ENCODE measurements at places on chromosomes 1 and 21.
A peak's percentile ranks its signal among the peaks of the same experiment; 100 is the strongest.

DNA sequence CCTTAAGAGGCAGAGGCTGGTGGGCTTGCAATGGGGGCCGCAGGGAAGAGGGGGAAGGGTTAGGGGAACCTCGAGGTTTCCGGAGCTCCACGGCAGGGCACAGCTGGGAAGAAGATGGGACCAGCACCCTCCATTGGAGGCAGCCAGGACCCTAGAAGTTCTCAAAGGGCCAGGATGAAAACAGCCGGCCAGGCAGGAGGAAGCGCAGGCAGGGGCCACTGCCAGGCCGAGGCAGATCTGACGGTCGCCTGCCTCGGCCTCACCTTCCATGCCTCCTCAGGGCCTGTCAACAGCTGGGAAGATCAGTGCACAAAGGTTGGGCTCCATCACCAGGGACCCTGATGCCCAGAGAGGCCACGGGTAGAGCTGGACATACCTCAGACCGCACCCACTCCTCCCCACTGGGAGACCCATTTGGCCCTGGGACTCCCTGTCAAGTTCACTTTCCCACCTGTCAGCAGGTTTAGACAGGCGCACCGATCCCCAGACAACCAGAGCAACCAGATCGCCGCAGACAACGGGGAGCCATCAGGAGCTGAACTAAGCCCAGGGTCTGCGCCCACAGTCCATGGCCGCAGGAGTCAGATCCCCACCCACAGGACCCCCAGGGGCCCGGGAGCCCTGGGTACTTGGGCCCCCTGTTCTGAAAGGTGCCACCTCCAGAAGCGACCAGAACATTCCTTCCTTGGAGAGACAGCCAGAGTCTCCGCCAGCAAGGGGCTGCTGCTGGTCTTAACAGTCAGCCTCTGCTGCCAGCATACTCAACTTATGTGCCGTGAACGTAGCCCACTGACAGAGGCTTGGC, 2.2 kb downstream of the SLC19A1 start:
- DNase-seq: no peak

DNA sequence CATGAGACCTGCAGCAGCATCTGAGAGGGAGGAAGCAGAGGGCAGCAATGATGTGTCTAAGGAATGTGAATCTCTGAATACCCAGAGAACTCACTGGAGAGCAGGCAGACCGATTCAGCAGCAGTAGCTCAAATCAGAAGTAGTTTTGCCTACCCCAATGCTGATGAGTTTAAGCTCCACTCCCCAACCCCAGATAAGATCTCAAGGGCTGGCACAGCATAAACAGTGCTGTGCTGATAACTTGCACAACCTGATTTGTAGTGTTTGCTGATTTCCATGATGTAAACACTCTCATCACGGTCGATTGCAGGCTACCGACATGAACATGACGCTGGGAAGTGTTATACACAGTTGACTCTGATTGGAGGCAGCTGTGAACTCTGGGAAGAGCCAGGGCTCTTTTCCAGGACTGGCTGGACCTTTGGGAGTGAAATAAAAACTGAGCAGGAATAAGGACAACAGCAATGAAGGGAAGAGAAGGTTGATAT, 11.2 kb upstream of the HMGCS2 start:
- no peak for DNase-seq

DNA sequence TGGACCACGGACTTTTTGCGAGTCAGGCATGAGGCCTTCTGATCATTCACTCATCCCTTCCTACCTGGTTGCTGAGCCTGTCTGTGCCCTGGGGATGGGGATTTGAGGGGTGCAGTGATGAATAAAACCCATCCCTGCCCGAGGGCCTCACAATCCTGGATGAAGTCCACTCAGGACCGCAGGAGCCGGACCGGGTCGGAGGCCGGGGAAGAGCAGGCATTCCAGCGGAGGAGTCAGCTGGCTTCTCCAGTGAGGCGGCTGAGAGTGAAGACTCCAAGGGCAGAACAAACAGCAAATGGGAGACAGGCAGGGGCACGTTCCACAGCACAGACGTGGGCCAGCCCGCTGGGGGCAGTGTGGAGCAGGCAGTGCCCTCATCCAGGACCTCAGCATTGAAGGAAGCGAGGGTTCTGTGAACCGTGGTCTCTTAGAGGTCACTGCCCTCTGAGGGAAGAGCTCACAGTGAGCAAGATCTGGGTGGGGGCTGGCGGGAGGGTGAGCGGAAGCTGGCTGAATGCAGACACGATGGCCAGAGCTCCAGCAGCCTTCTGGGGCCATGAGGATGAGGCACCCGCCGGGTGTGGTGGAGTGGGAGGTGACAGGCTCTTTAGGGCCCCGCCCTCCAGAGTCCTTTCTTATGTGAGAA, 10.9 kb upstream of the LRRC3 start:
- DNase-seq: no peak

DNA sequence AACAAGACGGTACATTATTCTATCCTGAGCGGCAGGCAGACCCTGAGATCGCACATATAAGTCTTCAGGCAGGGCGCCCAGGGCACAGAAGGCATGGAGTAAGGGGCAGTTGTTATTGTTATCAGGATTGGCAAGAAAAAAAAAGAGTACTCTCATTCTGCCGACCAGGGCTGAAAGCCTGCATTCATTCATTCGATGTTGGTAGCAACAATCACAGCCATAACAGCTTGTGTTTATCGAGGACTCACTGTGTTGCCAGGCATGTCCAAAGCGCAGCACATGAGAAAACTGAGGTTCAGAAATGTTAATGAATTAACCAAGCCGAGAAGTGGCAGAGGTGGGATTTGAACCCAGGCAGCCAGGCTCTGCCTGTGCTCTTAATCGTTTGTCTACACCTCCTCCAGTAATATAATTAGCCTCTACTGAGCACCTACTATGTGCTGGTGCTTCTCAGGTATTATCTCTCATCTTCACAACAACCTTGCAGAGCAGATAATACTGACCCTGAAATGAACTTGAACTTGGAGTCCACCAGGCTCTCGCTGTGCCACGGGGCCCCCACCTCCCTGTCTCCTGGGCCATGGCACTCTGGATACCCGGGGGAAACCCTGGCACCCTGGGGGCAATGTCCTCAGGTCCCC, 56.2 kb downstream of the TAS1R2 start:
- DNase-seq: no peak

DNA sequence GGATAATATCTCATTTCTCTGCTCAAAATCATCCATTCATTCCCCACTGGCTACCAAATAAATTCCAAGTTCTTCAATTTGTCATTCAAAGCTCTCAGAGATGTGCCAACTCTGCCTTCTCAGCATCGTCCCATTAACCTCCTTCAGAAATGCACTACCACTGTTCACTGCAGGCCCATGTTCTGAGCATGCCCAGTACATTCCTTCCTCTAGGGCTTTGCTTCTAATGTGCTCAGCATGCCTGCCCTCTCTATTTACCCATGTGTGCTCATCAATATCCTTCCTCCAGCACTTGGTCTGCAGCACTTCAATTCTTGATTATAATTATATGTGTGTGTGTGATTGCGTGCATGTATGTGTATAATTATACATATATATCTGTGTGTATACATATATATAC, 36.1 kb upstream of the RGS8 start:
- no peak for DNase-seq

DNA sequence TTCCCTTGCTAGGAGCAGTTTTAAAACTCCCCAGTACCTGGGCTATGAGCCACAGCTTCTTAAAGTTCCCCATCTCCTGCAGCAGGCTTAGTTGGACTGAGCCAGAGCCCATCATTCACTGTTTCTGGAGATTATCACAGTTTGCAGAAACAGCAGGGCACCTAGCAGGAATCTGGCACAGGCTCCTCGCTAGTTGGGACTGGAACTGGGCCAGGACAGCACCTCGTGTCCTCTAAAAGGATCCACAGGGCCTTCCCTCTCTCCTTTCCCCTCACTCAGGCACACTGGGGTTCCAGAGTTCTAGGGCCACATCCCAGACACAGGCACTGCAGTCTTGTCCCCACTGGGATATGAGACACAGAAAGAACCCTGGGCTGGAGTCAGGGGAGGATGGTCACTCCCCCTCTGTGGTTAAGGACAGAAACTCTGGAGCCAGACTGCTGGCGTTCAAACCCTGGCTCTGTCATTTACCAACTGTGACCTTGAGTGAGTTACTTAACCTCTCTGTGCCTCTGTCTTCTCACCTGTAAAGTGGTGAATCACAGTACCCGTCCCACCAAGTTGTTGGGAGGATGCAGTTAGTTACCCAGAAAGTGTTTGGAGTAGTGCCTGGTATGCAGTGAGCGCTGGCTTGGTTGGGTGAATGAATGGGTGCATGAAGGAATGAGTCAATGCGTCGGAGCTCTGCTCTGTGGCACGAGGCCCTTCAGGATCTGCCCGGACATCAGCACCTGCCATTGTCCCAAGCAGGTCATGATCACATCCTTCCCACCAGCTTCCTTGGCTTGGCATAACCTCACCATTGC, 18.8 kb upstream of the ECE1 start:
- no peak for DNase-seq

- DNase-seq: peak; percentile 63
Observed at GRCh38 chr1:84988588-84988987, 8.3 kb downstream of the MCOLN2 start.

DNA sequence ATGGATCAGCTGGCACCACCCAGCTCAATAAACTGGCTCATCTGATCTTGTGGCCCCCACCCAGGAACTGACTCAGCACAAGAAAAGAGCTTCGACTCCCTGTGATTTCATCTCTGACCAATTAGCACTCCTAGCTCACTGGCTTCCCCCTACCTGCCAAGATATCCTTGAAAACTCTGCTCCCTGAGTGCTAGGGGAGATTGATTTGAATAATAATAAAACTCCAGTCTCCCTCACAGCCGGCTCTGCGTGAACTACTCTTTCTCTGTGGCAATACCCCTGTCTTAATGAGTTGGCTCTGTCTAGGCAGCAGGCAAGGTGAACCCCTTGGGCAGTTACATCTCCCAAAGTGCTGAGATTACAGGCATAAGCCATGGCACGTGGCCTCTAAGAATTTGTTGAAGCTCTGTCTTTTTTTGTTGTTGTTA, 11.8 kb upstream of the RHBDL2 start:
- DNase-seq: no peak

DNA sequence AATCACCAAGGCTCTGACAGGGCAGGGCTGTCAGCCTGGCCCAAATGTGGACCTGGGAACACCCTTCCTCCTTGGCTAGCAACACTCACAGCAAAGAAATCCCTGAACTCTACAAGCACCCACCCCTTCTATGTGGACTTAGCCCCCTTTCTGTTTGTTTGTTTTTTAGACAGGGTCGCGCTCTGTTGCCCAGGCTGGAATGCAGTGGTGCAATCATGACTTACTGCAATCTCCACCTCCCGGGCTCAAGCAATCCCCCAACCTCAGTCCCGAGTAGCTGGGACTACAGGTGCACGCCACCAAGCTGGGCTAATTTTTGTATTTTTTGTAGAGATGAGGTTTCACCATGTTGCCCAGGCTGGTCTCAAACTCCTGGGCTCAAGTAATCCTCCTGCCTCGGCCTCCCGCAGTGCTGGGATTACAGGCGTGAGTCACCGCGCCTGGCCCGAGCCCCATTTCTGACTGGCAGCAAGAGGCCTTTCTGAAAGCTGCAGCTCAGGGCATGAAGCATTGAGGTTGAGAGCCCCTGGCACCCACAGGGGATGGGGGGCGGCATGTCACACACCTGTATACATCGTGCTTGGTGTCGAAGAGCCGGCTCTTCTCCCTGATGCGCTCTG, 16.2 kb downstream of the RIPK4 start:
- DNase-seq: no peak

DNA sequence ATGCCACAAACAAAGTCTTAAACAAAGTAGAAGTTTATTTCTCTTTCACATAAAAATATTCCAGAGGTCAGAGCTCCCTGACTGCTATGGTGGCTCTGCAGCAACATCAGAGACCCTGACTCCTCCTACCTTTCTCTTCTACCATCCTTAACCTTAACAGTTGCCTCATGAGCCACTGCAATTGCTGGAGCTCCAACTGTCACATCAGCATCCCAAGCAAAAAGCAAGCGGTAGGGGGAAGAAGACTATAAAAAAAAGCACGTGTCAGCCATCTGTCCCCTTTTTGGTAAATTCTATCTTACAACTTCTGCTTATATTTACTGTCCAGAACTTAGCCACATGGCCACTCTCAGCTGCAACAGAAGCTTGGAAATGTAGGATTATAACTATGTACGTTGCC, 21.8 kb upstream of the H6PD start:
- no peak for DNase-seq

GRCh38 chr1:248627971-248628844, 6.7 kb downstream of the OR2T11 start:
- no peak for DNase-seq

DNA sequence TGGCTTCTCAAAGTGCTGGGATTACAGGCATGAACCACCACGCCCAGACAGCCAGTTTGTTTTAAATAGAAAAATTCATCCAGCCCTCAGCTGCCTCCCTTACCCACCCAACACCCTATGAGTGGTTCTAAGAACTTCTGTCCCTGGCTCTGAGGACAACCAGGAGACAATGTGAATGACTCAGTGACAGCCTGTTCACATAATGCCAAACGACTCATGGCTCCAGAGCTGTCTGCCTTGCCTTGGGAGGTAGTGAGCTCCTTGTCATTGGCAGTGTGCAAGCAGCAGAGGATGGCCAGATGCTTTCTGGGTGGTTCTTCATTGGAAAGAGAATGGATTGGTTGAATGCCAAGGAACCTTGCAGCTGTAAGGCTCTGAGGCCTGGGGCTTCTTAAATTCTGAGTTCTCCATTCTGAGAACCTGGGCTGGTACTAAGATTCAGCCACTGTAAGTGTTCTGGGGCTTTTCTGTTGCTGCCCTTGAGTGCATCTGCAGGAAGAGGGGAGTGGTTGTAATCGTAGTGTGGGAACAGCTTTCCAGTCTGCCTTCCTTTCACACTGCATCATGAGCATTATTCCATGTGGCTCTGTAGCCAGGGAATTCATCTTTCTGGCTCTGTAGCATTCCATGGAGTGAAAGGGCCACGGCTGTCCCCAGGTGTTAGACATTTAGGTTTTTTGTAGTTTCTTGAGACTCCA, 5.8 kb downstream of the SERINC2 start:
- DNase-seq: no peak

DNA sequence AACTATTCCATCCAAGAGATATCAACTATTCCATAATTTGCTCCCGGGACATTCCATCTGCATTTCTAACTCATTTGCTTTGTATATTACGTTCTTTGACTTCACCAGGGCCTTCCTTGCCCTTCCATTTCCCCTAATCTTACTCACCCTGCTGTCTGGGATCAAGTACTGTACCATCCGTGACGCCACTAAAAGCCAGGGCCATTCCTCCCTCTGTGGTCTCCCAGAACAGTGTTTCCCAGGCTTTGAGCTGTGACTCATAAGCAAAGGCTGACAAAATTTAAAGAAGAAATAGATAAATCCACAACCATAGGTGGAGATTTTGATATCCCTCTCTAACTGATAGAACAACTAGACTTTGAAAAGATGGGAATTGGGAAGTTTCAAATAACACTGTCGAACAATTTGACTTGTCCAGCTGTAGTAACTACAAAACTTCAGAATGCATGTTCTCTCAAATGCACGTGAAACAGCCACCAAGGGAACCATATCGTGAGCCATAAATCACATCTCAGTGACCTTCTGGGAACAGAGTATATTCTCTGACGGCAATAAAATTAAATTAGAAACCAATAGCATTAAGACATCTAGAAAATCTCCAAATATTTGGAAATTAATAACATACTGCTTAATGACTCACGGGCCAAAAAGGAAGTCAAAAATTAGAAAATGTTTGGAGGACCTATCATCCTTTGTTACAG, 501.0 kb downstream of the SETD4 start:
- no peak for DNase-seq

All from Kasumi-1 (cell line).